NCI-H1417 (cell line): ENCODE measurements at places on chromosomes 7 and 10.

- DNase-seq, result peak; percentile 68
These were observed 3.5 kb downstream of the FOXP2 start for GRCh38 chr7:114418117-114418516.

DNA sequence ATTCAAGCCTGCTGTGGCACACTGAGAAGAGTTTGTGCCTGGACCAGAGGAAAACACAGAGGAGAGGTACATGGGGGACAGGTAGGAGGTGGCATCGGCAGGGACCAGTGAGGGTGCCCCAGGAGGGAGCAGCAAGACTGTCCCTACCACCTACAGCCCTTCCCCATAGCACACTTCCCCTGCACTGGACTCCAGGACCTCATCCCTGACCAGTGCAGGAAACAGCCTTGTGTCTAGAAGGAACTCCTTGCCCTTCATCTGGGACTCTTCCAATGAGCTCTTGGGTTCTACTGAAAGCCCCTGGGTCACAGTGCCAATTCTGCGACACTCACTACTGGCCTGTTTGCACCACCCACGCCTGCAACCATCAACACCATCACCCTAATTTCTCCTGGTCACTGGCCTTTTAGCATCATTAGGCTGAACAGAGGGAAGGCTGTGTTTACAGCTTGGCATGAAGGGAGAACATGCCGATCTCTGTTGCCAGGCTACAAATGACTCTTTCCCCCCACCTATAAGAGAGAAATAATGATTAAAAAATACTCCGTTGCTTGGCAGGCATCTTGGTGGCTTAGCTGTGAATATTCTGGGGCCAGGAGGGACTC is 371.9 kb upstream of the ZMIZ1 start:
- no peak for DNase-seq

DNA sequence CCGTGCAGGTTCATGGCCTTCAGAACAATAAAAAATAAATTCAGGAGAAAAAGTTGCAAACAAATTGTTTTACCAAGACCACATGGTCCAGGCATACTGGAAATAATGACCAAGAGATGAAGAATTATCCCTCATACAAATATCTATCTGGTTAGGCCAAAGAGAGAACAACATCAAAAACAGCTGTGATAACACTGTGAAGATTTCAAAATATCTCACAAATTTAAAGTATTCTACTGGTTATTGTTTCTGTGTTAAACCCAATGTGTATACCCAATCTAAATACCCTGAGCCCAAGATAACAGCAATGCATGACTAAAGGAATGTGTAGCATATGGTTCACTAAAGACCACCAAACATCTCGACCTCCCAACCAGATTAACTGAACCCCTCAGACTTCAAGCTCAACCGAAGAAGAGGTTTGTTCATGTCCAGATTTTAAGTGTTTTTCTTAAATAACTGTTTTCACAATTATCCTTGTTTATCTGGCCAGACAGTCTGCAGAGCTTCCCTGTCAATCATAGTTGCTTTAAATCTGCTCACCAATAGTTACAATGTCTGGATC is 10.9 kb downstream of the OR9A2 start:
- no peak for DNase-seq

GRCh38 chr10:119421891-119422681 is 120.4 kb downstream of the RGS10 start:
- peak; percentile 4 for DNase-seq

GRCh38 chr7:41994036-41994745 is 242.8 kb downstream of the GLI3 start:
- DNase-seq, result no peak

GRCh38 chr7:92496876-92497275 is 19.1 kb upstream of the ERVW-1 start:
- DNase-seq, result no peak

DNA sequence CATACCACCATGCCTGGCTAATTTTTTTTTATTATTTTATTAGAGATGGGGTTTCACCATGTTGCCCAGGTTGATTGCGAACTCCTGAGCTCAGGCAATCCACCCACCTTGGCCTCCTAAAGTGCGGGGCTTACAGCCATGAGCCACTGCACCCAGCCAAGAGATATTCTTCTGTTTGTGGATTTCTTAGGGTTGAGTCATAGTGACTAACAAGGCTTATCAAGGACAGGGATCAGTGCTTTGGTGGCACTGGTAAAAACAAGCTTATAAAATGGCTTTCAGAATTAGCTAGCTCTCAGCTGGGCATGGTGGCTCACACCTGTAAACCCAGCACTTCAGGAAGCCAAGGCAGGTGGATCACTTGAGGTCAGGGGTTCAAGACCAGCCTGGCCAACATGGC is 122.4 kb downstream of the ZNF248 start:
- no peak for DNase-seq

DNA sequence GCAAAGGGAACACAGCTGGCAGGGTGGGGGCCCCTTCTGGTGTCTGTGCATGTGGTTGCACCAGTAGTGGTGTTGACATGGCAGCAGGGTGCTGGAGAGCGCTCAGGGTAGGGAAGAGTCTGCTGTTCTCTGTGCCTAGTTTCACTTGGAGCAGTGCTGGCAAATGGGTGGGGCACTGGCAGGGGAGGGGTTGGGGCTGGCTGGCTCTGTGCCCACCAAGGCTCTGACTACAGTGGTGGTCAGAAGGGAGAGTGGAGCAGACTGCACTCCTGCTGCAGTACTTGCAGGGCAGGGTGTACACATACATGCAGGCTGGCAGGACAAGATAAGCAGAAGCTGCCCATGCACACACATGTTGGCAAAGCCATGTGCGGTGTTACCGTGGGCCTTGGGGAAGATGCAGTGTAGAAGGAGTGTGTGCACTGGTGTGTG is 18.2 kb downstream of the FAM25A start:
- no peak for DNase-seq

- DNase-seq, result no peak
These were observed 60.3 kb downstream of the CPXM2 start for GRCh38 chr10:123831259-123831658.

DNA sequence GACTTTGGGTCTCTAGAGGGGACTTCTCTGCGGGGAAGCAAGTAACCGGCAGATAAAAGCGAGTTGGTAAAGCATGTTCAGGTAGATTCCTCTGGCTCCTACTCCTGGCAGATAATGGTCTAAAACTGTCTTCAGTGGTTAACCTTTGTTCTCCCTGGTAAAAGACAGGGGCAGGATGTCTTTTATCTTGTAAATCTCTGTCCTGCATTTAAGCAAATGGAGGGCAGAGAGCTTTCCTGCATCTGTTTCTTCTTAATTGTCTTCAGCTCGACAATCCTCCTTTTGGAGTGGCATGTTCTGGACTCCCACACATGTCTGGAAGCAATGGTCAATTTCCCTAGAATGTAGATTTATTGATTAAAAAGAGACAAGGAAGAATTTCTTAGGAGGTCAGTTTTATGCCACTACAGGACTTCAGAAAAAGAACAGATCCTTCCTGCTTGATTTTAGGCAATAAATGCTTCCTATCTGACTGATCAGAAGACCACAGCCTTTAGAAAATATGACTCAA is 16.6 kb downstream of the C7orf33 start:
- no peak for DNase-seq

DNA sequence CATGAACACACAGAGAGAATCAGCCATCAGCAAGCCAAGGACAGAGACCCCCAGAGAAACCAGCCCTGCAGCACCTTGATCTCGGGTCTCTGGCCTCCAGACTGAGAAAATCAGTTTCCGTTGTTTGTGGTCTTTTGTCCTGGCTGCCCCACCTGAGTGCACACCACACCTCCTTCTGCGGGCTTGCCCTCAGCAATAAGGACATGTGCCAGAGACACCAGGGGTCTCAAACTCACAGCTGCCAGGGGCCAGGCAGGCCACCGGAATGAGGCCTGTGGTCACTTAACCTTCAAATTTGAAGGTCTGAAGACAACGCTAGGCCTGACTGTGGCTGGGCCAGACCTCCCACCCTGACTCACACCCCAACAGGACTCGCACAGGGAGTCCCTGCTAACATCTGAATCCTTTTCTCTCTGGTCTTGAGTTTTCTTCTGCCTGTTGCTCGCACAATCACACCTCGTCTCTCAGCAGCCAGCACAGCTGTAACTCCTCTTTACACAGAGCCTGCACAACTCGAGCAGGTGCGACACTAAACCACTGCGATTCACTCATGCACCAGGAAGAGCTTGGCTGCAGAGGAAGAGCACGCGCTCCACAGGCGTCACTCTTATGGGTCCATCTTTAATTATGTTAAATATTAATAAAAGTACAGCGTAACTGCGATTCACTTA is 86.2 kb downstream of the CHST15 start:
- peak; percentile 37 for DNase-seq

GRCh38 chr10:47164800-47165128 is 135.2 kb upstream of the GDF10 start:
- DNase-seq, result no peak

DNA sequence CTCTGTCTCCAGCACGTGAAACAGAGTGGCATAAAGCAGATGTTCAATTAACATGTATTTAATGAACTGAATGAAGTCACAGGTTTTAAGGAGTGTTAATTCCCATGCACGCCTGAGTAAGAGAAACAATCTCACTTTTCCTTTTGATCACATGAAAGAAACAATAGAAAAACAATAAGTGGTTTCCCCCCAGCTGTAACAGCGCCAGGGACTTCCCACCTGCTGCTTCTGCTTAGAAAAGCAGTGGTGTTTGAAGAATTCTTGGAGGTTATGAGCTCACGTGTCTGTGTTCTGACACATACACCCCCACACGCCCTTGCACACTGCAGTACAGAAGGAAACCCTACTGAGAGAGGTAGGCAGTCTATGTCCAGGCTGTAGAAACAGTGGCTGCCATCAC is 51.3 kb upstream of the FRMD4A start:
- DNase-seq, result peak; percentile 2

DNA sequence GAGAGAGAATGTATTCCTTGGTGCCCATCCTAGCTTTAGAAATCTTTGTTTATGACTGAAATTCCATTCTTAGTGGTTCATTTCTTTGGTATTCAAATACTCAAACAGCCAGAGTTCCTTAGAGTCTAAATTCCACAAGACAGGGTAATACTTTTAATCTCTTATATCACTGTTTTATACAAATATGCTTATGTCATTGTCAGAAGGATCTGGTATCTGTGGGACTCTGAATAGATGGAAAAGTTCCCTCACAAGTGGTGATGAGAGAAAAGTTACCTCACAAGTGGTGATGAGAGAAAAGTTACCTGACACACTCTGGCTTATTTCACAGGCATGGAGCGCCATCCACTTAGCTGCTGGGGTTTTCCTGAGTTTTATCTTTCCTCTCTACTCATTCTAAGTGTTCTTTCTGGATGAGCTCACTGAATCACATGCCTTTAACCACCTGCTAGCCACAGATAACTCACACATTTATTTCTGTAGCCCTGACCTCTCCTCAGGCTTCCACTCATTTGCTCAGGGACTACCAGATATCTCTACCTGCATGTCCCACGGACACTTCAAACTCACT is 784.0 kb downstream of the SUGCT start:
- DNase-seq, result no peak

DNA sequence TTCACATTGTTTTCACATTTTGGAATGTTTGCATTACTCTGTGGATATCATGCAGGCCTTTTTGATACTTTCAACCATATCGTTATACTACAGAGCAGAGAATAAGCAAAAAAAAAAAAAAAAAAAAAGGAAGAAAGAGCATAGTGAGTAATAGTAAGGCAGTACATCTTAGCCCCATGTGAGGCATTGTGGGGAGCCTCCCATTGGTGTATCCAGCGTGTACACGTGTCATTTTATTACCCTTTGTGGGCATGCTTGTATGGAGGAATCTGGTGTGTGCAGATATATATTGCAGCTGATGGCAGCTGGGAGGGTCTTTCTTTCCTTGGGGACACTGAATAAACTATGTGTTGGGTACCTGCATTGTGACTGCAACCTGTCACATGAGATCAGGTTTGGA is 19.6 kb downstream of the R3HCC1L start:
- DNase-seq, result no peak

GRCh38 chr7:55104712-55105433 is 86.1 kb downstream of the EGFR start:
- no peak for DNase-seq

- DNase-seq, result no peak
These were observed 183.0 kb upstream of the CTBP2 start for GRCh38 chr10:125343118-125343925.

DNA sequence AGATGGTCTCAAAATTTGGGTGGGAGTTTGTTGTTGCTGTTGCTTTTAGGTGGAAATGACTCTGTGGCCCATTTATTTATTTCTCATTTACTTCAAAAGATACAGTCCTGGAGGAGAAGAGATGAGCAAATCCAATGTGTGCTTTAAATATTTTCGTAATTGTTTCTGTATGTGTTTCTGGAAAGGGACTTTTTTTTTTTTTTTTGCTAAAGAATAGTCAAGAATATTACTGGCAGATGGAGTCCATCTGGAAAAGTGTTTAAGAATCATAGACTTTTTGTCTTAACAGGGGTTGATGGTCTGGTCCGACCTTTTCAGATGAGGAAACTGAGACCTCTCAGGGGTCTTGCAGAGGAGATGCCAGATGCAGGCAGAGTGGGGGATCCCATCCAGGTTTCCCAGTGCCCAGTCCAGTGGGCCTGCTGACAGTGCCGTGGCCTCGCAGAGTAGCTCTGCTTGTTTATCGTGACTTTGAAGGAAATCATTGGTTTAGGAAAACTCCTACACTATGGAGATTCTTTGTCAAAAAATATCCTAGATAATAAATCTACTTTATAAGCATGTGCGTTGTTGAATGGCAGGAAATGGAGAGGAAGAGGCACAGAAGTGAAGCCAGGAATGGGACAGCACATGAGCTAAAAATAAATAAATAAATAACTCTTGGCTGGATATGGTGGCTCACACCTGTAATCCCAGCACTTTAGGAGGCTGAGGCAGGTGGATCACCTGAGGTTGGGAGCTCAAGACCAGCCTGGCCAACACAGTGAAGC is 164.3 kb upstream of the SVIL start:
- no peak for DNase-seq

DNA sequence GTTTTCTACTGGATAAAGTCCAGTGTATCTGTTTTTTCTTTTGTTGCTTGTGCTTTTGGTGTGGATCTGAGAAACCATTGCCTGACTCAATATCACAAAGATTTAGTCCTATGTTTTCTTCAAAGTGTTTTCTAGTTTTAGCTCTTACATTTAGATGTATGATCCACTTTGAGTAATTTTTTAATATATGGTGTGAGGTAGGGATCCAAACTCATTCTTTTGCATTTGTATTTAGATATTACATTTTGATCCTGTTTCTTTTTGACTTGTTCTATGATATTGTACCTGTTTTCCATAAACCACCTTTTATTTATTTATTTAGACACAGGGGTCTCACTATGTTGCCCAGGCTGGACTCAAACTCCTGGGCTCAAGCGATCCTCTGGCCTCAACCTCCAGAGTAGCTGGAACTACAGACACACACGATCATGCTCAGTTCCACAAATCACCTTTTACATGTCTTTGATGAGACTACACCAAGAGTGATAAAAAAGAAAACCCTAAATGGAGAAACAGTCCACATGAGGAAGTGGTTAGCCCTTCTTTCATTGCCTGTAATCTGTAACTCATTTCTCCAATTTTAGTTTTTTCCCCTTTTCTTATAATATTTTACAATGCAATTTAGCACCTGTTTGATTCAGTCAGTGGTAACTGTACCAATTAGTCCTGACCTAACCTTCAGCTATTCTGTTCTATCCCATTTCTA is 86.0 kb downstream of the SLC37A3 start:
- DNase-seq, result no peak
